Kidney epithelial cell (primary cell): ENCODE measurements at places on chromosomes 11 and 22. TPM values are rescaled to one million over a fixed set of nuclear protein-coding genes. Genes with fewer than 3 reads are reported as not detected.

The ACRV1 gene
- not detected in 2 replicates for total RNA-seq

DNA sequence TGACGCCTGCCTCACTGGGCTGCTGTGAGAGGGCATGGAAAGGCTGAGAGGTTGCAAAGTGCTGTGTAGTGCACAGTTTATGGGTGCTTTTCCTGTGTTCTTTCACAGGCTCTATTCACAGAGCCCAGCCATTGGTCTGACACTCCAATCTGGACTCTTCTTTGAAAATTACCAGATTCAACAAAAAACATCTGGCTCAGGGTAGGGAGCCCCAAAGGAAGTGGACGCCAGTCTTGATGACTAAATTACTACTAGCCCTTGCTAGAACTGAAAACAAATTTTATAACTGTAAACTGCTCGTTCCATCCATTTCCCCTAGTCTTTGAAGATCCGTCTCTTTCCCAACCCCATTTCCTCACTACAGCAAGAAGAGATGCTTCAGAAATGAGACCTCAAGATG, 178.6 kb downstream of the TENM4 start:
- no peak for DNase-seq

The SYT7 gene
- total RNA-seq = 12.7 and 15.9 TPM in 2 replicates

GRCh38 chr11:62344210-62344609, 7.0 kb downstream of the ASRGL1 start:
- DNase-seq = no peak

The TUG1 gene
- total RNA-seq = 68.7 and 72.5 TPM in 2 replicates

- DNase-seq = no peak
Measured at GRCh38 chr11:33655842-33656600, 44.6 kb downstream of the C11orf91 start.

- no peak for DNase-seq
Measured at GRCh38 chr11:45502226-45502545, 163.2 kb downstream of the CHST1 start.

DNA sequence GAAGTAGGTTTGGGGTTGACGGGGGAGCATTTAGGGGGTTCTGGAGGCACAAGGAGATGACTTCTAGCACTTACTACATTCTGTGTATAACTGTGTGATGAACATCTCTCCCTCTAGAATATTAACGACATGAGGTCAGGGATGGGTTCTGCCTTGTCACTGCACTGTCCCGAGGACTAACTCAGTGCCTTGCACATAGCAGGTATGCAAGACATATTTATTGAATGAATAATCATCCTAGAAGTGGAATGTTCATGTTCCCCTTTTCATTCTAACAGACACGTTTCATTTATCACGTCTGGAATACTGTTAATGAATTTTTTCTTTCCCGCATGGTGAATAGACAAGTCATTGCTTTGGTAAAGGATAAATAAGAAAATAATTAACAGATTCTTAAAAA, 12.6 kb downstream of the SYT13 start:
- DNase-seq = no peak

DNA sequence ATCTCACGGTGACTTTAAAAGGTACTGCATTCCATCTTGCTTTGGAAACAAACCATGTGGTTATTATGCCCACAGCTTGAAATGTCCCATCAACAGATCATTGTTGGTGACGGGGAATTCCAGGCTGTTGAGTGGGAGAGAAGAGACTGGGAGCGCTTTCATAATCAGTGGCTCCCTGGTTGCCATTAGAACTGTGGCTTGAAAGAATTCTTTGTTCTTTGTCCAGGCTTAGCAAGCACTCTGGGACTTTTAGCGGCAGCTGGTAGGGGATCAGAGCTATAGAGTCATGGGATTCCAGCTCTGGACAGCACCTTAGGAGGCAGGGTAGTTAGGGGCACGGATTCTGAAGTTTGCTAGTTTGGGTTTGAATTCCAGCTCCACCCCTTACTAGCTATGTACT, 22.0 kb downstream of the MMP20 start:
- DNase-seq = peak; percentile 81

- DNase-seq = no peak
Measured at GRCh38 chr11:134270250-134270714, 5.9 kb upstream of the GLB1L3 start.

DNA sequence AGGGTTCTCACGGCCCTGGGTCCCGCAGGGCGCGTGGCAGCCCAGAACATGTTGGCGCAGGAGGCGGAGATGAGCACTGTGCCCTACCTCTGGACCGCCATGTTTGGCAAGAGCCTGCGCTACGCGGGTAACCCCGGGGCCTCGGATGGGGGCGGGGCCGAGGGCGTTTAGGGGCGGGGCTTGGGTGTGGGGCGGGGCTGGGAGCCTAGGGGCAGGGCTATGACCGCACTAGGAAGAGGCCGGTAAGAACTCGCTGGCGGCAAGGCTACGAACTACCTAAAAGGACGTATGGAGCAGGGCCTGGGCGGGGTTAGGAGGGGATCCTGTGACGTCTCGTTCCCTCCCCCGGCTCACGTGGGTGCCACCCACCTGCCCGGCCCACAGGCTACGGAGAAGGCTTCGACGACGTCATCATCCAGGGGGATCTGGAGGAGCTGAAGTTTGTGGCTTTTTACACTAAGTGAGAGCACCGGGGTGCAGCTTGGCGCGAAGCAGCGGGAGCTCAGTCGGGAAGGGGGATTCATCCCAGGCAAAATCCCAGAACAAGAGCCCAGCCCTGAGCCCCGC, 2.8 kb upstream of the LZTR1 start:
- peak; percentile 49 for DNase-seq

DNA sequence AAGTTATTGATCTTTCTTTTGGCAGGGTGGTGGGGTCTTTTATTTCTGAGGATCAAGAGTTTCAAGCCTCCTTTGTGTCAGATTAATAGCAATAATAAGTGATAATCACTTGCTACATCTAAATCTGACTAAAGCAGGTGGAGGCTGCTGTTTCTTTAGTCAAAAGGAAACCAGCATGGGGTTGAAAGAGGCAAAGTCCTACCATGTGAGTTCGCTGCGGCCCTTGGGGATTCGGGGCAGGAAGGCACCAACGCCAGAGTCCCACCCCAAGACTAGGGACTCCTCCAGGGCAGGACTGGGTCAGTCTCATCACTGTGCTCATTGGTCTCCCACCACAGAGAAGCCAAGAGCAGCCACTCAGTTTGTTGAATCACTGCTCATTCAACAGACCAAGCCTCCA, 73.0 kb downstream of the TENM4 start:
- DNase-seq = no peak

The SLC22A8 gene
- not detected in 2 replicates for total RNA-seq

GRCh38 chr11:72418834-72419560, 15.3 kb downstream of the CLPB start:
- DNase-seq = no peak

DNA sequence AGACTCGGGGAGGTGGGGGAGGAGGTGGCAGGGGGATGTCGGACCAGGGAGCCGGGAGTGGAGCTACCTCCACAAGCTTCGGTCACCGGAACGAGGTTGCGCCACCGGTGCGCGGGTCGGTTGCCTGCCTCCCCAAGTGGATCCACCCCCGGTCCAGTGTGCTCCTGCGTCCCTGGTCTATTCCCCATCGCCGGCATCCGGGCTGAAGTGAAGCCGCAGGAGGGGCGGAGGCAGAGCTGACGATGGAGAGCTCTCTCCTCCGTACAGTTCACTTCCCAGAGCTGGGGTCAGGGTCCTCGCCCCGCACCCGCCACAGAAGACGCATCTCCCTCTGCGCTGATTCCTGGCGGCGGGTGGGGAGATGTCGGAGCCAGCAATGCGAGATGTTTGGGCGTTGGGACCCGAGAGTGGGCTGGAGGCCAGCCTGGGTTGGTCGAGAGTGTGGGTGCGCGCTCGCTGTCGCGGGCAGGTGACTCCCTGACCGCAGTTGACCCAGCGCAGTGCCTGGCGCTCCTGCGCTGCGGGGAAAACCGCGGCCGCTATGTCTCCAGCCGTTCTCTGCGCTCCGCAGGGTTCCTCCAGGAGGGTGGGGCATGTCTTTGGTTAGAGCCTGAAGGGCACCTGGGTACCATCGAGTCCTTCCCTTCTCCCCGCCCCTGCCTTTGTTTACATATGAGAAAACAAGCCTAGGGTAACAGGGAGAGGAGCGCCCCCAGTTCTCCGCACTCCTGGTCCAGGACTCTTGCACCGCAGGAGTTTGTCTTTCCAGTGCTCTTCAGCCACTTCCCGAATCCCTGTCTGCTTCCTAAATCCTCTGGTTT, 1.7 kb downstream of the C11orf96 start:
- DNase-seq = no peak

The OR8J3 gene
- not detected in 2 replicates for total RNA-seq

- no peak for DNase-seq
Measured at GRCh38 chr22:41823797-41824196, 9.1 kb upstream of the SREBF2 start.

GRCh38 chr11:57464539-57465181, 4.3 kb downstream of the RTN4RL2 start:
- no peak for DNase-seq

DNA sequence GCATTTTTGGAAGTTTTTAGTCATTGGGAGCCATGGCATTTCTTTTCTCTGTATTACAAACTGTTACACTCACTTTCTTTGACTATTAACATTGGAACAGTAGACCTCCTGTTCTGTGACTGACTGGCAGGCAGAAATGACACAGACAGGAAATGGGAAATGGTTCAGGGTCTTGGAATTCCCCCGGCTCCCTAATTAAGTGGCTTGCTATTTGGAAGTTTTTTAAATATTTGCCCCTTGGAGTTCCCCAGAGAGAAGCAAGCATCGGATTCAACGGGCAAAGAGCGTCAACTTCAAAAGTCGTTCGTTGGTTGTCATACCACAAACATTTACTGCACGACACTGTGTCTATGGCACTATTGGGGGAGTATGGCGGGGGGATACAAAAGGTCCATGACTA, 1.1 kb upstream of the BIRC2 start:
- peak; percentile 63 for DNase-seq

The ROBO4 gene
- total RNA-seq = 5.1 and 6.3 TPM in 2 replicates

DNA sequence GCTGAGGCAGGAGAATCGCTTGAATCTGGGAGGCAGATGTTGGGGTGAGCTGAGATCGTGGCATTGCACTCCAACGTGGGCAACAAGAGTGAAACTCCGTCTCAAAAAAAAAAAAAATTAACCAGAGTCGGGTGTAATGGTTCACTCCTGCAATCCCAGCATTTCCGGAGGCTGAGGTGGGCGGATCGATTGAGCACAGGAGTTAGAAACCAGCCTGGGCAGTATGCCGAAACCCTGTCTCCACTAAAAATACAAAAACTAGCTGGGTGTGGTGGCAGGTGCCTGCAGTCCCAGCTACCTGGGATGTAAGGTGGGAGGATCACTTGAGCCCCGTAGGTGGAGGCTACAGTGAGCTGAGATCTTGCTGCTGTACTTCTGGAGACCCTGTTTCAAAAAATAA, 1.5 kb downstream of the RANGAP1 start:
- no peak for DNase-seq

DNA sequence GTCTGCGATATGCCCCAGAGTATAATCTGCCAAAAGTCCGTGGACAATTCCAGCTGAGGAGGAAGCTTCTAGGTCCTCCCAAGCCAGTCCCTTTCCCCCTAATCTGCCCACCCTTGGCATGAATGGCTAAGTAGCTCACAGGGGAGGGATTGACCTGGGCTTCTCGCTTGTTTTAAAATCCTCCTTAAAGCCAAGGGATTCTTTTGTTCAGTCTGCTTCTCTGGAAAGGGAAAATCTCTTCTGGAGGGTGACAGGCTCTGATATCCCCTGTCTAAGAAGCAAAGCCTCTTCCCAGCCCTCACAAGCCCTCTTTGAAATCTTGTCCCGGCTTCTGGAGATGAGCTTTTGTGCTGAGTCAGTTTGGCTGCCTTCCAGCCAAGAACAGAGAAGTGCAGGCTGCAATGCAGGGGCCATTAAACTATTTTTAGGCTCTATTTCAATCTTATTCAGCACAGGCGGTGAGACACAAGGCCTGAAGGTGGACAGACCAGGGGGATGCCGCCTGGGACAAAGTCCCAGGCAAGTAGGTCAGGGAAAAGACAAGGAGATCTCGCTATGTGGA, 23.9 kb downstream of the NEFH start:
- peak; percentile 19 for DNase-seq

DNA sequence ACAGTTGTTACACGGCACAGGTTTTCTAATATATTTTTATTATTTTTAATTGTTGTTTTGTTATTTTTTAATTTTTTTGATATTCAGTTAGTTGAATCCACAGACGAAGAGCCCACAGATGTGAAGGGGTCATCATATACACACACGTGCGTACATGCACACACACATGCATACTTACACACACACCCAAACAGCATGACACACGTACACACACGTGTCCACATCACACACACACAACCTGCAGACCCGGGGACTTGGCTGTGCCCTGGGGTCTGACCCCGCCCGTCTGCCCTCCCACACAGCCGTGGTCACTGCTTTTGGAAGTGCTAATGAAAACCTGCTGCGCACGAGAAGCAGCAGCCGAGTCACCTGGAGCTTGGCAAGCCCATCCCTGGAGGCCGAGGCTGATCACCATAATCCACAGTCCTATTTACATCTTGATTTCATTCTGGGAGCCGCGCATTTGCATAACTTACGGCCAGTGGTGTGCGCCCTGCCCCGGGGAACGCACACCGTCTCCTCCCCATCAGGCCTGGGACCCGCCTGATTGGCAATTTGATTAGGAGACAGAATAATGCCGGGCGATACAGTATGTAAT, 110.3 kb downstream of the BRD1 start:
- no peak for DNase-seq

GRCh38 chr11:116193321-116194131, 579.3 kb downstream of the BUD13 start:
- DNase-seq = peak; percentile 74

DNA sequence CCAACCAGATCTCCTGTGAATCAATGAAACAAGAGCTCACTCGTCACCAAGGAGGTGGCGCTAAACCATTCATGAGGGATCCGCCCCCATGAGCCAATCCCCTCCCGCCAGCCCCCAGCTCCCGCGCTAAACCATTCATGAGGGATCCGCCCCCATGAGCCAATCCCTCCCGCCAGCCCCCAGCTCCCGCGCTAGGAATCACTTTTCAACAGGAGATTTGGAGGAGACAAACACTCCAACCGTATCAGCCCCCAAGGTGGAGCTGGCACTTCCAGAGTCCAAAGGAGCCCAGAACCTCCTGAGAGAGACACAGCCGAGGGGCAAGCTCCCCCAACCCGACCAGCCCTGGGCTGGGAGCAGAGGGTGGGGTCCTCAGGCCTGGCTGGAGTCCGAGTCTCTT, 40.9 kb upstream of the PRR5 start:
- DNase-seq = no peak

The ZNF70 gene
- total RNA-seq = 4.1 and 4.7 TPM in 2 replicates

DNA sequence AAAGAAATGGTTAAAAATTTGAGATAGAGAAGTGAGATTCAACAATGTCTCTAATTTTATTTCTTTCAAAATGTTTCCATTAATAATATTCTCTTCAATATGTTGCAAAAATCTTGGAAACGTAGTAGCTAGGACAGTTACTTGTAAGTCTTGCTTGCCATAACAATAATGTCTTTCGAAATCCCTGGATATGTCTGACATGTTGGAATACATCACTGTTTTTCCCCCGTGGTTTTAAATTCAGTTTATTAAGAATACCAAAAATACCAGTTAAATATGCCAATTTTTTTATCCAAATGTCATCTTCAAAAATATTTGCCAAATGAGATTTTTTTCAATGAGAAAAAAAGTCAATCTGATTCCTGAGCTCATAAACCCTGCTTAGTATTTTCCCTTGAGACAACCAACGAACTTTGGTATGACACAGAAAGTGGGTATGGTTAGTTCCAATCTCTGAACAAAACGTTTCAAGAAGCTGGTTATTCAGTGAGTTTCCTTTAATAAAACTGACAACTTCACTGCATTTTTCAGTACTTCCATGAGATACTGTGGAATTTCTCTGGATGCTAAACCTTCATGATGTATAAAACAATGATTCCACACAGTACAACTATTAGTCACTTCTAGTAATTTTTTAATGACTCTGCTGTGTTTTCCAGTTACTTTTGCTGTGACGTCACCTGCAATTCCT, 36.7 kb upstream of the AMPD3 start:
- no peak for DNase-seq
